Brain pericyte (primary cell): ENCODE measurements at places on chromosomes 3 and 15.
A peak's percentile ranks its signal among the peaks of the same experiment; 100 is the strongest.

GRCh38 chr3:195102609-195103467 lies 168.1 kb downstream of the XXYLT1 start:
- DNase-seq = peak; percentile 47

DNA sequence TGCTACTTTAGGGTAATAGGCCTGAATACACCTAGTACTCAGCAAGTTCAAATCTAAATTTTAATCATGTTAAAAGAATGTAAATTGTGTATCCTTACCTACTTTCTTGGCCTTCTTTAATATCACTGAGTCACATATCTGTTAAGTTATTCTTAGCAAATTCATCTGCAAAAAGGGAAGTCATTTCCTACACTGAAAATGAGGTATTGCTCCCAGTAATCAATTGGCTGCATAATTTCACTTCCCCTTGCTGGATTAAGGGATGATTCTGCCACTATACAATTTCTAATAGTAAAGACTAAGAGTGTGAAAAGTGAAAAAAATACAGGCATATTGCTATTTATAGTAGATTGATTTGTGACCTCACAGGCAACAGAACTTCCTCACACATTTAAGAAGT lies 47.8 kb downstream of the CCDC54 start:
- DNase-seq = no peak

- no peak for DNase-seq
Measured at GRCh38 chr3:132160198-132160597, 125.4 kb upstream of the CPNE4 start.

GRCh38 chr15:71811036-71811736 lies 832 bp downstream of the NR2E3 start:
- DNase-seq = no peak

DNA sequence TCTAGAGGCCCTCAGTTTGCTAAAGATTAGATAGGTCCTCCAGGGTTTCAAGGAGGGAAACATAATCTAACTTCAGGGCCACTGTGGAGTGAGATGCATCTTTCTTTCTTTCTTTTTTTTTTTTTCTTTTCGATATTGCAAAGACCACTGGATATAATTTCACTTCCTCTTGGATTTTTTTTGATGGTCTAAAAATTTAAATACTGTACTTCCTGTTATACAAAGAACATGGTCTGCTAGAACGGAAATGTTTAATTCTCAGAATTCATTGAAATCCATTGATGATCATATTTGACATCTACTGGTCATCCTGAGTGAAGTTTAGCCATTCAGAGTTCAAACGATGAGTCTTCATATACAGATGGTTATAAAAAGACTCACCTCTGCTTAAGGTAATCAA lies 808.8 kb upstream of the LMCD1 start:
- DNase-seq = no peak

DNA sequence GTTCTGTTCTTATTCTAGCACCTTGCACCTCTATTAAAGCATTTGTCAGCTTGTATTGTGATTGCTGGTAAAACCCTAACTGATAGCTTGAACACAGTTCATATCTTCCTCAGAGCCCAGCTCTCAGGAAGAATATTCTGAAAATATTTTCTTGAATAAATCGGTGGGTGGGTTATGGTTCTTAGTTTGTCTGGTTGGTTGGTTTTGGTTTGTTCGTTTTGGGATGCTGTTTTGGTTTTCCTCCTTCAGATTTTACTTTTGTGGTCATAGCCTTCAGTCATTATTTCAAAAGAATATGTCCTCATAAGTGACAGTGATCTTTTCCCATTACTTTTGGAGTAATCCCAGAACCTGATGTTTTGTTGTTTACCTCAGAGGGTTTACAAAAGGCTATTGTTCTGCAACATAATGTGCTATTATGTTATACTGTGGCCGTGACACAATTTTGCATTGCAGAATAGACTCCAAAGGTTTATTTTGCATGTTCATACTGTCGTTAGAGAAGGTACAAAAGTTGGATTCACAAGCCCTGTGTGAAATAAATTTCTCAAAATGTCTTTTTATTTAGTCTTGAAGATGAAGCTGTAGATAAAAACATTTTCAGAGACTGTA lies 2.7 kb upstream of the TMEM87A start:
- DNase-seq = no peak

- peak; percentile 91 for DNase-seq
Measured at GRCh38 chr3:58628823-58629562, 37.6 kb downstream of the FAM3D start.

DNA sequence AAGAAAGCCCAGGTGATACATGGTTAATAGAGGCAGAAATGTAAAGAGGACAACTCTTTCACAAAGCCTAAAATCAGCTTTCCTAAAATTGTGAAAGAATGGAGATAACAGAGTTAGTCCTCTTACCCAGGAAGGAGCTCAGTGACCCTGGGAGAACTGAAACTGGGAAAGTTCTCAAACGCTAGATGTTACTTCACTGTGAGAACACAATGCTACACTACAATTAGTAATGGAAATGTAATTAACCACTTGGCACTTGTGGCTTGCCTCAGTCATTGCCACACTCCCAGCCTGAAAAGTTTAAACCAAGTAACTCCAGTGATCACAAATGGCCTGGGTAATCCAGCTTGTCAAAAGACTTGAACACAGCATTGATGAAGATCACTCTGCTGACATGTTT lies 102.7 kb upstream of the FGF7 start:
- DNase-seq = no peak

DNA sequence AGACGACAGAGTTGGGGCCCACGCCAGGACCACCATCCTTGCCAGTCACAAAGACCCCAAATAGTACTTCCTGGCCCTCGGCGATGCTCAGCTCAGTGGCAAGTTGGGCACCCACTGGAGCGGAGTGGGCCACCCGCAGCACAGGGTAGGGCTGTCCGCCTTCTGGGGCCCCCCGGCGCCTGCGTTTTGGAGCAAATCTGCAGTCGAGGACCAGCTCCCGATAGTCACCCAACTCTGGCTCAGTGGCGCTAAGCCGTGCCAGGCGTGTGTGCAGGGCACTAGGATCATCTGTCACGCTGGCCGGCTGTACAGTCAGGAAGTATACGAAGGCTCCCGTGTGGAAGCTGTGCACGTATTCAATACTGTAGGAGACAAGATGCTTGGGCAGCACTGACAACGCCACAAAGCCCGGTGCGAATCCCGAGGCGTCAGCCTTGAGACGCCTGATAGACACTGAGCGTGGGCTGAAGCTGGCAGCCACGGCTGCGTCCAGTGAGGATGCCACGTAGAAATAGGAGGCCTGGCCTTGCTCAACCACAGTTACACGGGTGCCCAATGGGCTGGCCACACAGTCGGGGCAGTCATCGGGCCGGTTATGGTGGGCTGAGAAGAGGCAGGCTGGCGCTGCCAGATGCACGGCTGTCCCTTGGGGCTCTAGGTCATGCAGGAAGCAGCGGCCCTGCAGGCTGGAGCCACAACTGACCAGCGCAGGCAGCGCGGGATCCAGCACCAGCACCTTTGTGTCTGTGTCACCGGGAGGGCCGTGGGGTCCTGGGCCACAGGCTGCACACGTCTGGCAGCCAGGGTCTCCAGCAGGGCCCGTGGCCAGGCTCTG lies 945 bp downstream of the MST1R start:
- DNase-seq = no peak

DNA sequence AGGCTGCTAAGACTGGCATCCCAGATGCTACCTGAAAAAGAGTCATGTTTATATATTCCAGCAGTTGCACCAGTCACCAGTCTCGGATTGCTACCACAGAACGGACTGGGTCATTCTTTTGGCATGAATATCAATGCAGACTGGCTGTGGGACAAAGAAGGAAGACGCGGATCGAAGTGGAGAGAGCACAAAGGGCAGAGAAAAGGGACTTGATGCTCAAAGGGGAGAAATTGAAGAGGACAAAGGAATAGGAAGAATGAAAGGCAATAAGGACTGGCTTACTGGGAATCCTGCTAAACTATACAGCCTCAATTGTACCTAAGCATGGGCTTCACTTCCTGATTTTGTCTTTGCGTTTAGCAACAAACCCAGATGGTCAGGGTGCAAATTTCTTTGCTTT lies 15.3 kb upstream of the DIS3L start:
- no peak for DNase-seq

GRCh38 chr3:73423116-73423515 lies 201.6 kb downstream of the PDZRN3 start:
- no peak for DNase-seq

- DNase-seq = no peak
Measured at GRCh38 chr15:66767240-66767659, 65.2 kb downstream of the SMAD6 start.

DNA sequence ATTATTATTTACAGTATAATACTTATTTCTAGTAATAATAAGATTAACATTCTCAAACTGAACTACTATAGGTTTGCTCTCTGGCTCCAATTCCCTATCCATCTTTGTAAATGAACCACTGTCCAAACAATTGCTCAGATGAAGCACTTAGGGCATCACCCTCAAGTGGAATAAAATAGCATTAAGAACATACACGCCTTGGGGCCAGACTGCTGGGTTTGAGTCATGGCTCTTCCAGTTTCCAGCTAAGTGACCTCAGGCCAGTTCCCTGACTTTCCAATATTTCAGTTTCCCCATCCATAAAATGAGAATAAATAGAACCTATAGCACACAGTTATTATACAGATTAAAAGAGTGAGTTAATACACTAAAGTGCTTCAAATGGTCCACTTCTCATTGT lies 507.2 kb downstream of the MAGI1 start:
- no peak for DNase-seq

- no peak for DNase-seq
Measured at GRCh38 chr3:31571325-31571724, 38.6 kb downstream of the STT3B start.

GRCh38 chr3:62131620-62132019 lies 241.7 kb downstream of the FEZF2 start:
- DNase-seq = no peak

- no peak for DNase-seq
Measured at GRCh38 chr3:192884777-192885773, 32.6 kb downstream of the MB21D2 start.

DNA sequence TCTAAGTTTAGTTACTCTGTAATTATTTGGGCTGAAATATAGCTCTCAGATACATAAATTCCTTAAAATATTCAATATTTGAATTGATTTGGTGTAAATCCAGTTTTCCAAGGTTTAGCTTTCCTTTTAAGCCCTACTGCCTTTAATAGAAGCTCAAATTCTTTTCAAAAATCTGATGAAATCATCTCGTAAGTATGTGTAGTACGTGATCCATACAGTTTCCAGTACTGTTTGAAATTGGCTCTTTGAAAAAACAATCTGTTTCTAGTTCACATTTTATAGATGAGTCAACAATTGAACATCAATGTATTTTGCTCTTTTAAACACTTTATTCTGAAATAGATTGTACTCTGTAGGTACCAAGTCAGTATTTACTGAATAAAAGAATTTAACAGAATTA lies 84.2 kb downstream of the LRRC49 start:
- DNase-seq = no peak

GRCh38 chr3:46193436-46193835 lies 14.7 kb downstream of the CCR1 start:
- DNase-seq = no peak

GRCh38 chr3:120506828-120507774 lies 56.3 kb upstream of the FSTL1 start:
- DNase-seq = no peak
